A549 treated with Hydrocortisone at 1 μM for 4 hours (cell line): ENCODE measurements at places on chromosomes 3 and 15. TPM values are rescaled to one million over a fixed set of nuclear protein-coding genes. Genes with fewer than 3 reads are reported as not detected.

TPRA1 gene
- total RNA-seq = 42.3 to 54.9 TPM (median 54.5 TPM) in 5 replicates

HAUS2 gene
- 17.8 to 22.8 TPM (median 19.3 TPM) in 5 replicates for total RNA-seq

TNNC1 gene
- total RNA-seq = 0.63 to 1.4 TPM (median 1.2 TPM) in 5 replicates

GOLGA8B gene
- 14.1 to 19.7 TPM (median 17.7 TPM) in 5 replicates for total RNA-seq

GPR176 gene
- 8.3 to 12.8 TPM (median 9.9 TPM) in 5 replicates for total RNA-seq

IQCH gene
- 1.1 to 2.2 TPM (median 1.4 TPM) in 5 replicates for total RNA-seq

TOPBP1 gene
- 19.3 to 31.8 TPM (median 24.1 TPM) in 5 replicates for total RNA-seq

TM4SF1 gene
- 948 to 1,744 TPM (median 1,223 TPM) in 5 replicates for total RNA-seq

LRRC31 gene
- total RNA-seq = not detected in 5 replicates

C3orf70 gene
- total RNA-seq = 0.03 to 0.06 TPM (median 0.03 TPM) in 5 replicates

MELTF gene
- total RNA-seq = 50.2 to 63.0 TPM (median 56.4 TPM) in 5 replicates

ABHD14A gene
- total RNA-seq = 10.0 to 16.8 TPM (median 14.4 TPM) in 5 replicates

CADPS gene
- total RNA-seq = not detected in 5 replicates

ATR gene
- total RNA-seq = 11.0 to 14.7 TPM (median 11.9 TPM) in 5 replicates

ITIH1 gene
- total RNA-seq = not detected in 5 replicates

CD96 gene
- total RNA-seq = 0.02 TPM in 1 of 5 replicates, not detected in the others

FAM107A gene
- 0.17 to 0.29 TPM (median 0.22 TPM) in 5 replicates for total RNA-seq

ISLR2 gene
- total RNA-seq = 0.07 to 0.28 TPM (median 0.18 TPM) in 5 replicates

SLC15A2 gene
- total RNA-seq = 0.12 to 0.33 TPM (median 0.16 TPM) in 5 replicates

DOCK3 gene
- 0.29 to 0.38 TPM (median 0.35 TPM) in 5 replicates for total RNA-seq

CFAP91 gene
- total RNA-seq = 0.09 to 0.62 TPM (median 0.21 TPM) in 5 replicates

LNP1 gene
- total RNA-seq = 0.77 to 0.94 TPM (median 0.81 TPM) in 5 replicates

CNTN6 gene
- total RNA-seq = not detected in 5 replicates

NMNAT3 gene
- total RNA-seq = 0.76 to 1.5 TPM (median 1.2 TPM) in 5 replicates

CHRM5 gene
- 0.02 to 0.05 TPM (median 0.03 TPM) in 3 of 5 replicates, not detected in the others for total RNA-seq

CDCP1 gene
- 7.4 to 10.0 TPM (median 7.8 TPM) in 5 replicates for total RNA-seq

DLEC1 gene
- 0.02 to 0.09 TPM (median 0.05 TPM) in 5 replicates for total RNA-seq

UBE2Q2 gene
- 35.5 to 48.3 TPM (median 40.3 TPM) in 5 replicates for total RNA-seq

GP5 gene
- total RNA-seq = not detected in 5 replicates

MYO5C gene
- 5.5 to 7.5 TPM (median 6.4 TPM) in 5 replicates for total RNA-seq
